Stimulated activated CD4-positive, alpha-beta T cell treated with anti-CD3 and anti-CD28 coated beads, Interleukin-1b, Interleukin-23, amount 100 ng/mL, for 1 hour (primary cell): ENCODE measurements at places on chromosomes 11 and 22.

GRCh38 chr11:18463439-18463838, 7.8 kb downstream of the LDHAL6A start:
- DNase-seq: no peak

- DNase-seq: no peak
Measured at GRCh38 chr11:12674936-12675696, 895 bp downstream of the TEAD1 start.

- no peak for DNase-seq
Measured at GRCh38 chr11:66851239-66851596, 5.6 kb upstream of the LRFN4 start.

- DNase-seq: no peak
Measured at GRCh38 chr11:61349189-61349751, 12.4 kb downstream of the CYB561A3 start.

DNA sequence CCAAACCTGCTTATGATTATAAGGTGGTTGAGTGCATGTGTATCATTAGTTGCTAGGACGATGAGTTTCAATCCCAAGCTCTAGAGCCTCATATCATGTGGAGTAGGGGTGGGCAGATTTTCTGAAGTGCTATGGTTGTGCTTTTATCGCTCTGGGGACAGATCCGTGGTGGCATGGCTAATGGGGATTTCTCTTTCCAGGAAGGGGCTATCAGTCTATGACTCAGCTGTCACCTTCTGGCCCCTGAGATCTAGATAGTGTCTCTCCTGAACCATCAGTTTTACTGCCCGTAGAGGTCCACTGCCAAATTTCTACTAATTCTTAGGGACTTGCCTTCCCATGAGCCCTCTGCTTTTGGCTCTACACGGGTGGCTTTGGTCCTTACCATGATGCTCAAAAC, 51.8 kb downstream of the FDX1 start:
- DNase-seq: no peak

DNA sequence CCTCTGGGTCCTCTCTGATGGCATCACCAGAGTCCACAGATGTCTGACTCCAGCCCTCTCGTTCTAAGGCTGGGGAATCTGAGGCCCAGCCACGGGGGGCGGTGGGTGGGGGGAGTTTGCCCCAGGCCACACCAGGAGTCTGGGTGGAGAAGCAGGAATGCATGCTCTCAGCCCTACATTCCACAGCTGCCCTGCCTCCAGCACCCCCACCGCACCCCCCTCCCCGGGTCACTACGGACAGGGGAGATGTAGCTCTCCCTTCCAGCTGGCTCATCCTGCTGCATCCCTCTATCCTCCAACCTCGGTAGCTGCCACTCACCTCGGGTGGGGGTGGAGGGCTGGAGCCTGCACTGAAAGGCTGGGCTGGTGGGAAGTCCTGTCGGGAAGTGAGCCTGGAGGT, 2.3 kb upstream of the PVALB start:
- no peak for DNase-seq

DNA sequence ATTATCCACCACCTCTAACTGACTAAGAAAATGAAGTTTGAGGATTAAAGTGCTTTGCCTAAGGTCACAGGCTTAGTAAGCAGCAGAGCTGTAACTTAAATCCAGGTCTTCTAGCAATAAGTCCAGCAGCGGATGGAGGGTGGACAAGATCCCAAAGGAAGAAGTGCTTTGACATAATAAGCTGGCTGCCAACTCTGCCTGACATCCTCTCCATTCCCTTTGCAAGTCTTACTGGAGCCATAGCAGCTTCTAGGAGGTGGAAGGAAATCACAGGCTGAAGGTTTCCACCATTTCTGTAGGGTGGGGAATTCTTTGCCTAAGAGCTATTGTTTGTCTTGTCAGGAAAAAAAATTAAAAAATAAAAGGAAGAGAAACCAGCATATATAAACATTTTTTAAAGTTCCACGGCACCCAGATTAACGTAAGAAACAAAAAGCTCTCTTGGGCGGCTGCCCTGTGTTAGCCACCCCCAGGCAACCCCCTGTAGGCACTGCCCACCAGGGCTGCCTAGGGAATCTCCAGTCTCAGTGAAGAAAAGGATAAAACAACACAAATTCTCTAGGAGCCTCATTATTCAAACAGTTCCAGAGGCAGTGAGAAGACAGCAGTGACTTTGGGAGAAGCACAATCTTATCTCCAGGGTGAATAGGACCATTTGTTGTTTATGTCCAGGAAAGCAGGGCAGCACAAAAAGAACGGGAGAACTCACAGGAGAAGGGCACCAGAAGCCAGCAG, 380.8 kb upstream of the CADM1 start:
- DNase-seq: no peak

GRCh38 chr11:66696146-66696545, 18.5 kb upstream of the RBM4B start:
- DNase-seq: no peak
